ENCODE measurements at places on chromosomes 12 and 14.

DNA sequence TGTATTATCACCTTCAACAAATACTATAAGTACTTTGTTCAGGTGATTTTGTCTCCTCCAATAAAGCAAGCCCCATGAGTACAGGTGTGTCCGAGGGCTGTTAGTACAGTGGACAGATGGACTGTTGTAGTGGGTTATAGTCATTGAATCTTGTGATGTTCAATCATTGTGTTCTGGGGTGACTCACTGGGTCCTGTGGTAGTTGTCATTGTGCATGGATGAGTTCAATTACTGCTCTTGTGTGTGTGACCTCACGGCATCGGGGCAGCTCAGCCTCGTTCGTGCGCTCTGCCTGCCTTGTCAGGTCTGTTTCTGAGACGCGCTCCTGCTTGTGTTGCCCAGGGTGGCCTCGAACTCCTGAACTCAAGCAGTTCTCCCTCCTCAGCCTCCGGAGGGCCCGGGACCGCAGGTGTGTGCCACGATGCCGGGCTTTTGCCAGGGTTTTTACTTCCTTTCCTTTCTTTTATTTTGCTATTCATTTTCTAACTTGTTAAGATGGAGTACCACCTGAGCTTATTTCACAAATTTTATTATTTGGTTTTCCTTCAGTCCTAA is 72.2 kb downstream of the DDX51 start:
- DNase-seq = no peak

DNA sequence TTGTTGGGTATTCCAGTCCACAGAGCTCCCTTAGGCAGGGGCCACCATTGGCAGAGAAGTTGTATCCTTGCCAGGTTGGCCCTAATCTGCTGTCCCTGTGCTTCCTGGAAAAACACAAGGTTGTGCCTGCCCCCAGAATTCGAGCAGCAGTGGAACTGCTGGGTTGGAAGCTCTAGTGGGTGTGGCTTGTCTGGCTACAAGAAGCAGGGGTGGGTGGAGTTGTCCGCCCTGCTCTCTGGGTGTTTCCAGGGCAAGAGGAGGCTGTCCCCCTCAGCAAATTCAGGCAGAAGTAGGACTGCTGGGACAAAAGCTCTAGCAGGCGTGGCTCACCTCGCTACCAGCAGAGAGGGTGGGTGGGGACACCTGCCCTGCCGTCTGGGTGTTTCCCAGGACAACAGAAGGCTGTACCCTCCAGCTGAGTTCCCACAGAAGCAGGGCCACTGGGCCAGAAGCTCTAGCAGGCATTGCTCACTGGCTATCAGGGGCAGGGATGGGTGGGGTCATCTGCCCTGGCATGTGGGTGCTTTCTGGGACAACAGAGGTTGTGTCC is 72.8 kb upstream of the NPAS3 start:
- no peak for DNase-seq

DNA sequence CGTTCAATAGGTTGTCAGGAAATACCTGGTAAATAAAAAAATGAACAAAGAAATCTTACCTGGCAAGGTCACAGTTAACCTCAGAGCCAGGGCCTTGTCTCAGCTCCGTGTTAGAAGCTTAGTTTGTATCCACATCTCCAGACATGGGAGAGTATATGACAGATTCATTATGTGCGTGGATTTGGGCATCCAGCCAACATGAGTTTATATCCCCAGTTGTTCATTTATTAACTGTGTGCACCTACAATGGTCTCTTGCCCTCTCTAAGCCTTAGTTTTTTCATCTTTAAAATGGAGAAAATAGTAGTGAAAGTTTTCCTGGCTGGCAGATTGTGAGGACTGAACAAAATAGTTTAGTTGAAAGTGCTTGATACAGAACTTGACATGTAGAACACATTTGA is 437.8 kb downstream of the NPAS3 start:
- DNase-seq = no peak

DNA sequence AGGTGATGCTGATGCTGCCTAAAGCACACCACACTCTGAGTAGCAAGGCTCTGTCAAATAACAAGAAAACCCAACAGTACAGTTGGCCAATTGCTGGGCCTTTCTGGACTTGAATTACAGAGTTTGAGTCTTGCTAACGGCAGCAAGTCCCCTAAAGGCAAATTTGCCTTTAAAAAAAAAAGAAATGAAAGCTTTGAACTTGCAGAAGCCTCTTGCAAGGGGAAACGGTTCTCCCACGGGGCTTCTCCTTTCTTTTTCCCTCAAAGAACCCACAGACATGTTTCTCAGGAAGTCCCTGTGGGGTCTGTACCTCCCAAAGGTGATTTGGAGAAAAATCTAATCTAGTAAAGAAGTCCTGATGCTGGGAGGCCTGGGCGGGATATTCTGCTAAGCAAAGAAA is 191.3 kb upstream of the MYL2 start:
- DNase-seq = no peak

DNA sequence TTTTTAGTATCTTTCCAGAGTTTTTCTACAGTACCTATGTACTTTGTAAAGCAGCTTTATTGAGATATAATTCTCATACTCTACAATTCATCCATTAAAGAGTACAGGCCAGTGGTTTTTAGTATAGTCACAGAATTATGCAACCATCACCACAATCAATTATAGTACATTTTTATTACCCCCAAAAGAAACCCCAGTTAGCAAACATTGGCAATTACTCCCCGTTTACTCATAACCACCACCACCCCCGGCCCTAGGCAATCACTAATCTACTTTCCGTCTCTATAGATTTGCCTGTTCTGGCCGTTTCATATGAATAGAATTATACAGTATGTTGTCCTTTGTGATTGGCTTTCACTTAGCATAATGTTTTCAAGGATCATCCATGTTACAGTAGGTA is 119.8 kb downstream of the KICS2 start:
- DNase-seq = no peak

- DNase-seq = no peak
Measured at GRCh38 chr14:49988080-49988990, 95.5 kb downstream of the ARF6 start.

- DNase-seq = no peak
Measured at GRCh38 chr12:78293059-78293686, 462.5 kb downstream of the NAV3 start.

- no peak for DNase-seq
Measured at GRCh38 chr14:88668448-88669116, 105.7 kb downstream of the ZC3H14 start.

DNA sequence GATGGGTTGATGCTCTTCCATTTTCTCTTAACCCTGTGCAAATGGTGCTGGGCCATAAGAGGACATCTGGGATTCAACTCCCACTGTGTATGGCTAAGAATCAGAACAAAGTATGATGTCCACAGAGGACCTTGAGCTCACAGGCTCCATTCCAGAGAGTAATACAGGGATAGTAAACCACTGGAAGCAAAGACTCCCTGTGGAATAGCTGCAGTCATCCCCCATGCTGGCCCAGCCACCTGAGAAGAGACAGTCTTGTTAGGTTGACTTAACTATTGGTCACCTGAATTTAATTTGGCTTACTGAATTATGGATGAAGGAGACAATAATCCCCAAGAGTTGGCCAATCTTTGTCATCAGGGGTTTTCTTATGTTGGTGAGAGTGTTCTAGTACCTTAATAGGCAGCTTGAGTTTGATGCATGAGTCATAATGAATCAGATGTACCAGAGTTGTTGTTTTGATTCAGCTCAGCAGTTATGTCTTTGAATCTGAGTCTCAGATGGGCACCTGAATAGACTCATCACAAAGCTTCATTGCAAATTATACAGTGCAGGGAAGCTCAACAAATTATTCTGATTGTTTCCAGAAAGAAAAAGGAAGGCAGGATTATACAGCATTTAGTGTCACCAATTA is 122.7 kb downstream of the SSPN start:
- DNase-seq = no peak

GRCh38 chr12:47184813-47185212 is 105.1 kb upstream of the AMIGO2 start:
- no peak for DNase-seq

DNA sequence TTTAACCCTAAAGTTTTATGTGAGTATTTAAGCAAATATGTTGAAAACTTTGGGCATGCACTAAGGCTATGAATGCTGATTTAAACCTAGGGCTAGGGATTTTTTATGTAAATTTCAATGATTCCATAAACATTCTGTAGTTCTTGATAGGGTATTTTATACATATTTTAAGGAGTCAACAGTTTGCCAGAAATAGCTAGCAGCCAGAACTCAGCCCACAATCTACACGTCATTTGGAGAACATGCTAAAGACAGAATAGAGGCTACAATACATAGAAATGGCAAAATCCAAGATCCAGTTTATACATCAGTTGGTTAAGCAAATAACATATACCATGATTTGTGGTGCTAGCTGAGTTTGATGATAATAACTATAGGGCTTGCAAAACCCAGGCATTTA is 184.7 kb downstream of the TMEM117 start:
- no peak for DNase-seq

GRCh38 chr14:105249182-105250007 is 1.1 kb downstream of the BTBD6 start:
- no peak for DNase-seq

- no peak for DNase-seq
Measured at GRCh38 chr12:34257093-34257492, 234.8 kb downstream of the ALG10 start.

DNA sequence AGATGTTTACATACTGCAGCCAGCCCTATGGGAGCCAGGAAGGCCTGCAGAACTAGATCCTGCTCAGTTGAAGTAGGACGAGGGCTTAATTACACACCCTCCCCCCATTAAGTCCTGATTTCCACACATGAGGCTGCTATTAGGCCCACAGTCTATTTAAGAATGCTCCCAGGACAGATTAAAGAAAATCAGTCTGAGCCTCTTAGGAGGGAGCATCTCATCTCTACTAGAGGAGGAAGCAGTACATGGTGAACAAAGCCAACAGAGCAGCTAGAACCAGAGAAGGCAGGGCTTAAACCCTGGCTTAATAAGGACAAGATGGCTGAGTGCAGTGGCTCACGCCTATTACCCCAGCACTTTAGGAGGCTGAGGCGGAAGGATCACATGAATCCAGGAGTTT is 55.8 kb upstream of the ARHGAP5 start:
- DNase-seq = no peak

- no peak for DNase-seq
Measured at GRCh38 chr14:91318911-91319310, 74.4 kb upstream of the GPR68 start.

DNA sequence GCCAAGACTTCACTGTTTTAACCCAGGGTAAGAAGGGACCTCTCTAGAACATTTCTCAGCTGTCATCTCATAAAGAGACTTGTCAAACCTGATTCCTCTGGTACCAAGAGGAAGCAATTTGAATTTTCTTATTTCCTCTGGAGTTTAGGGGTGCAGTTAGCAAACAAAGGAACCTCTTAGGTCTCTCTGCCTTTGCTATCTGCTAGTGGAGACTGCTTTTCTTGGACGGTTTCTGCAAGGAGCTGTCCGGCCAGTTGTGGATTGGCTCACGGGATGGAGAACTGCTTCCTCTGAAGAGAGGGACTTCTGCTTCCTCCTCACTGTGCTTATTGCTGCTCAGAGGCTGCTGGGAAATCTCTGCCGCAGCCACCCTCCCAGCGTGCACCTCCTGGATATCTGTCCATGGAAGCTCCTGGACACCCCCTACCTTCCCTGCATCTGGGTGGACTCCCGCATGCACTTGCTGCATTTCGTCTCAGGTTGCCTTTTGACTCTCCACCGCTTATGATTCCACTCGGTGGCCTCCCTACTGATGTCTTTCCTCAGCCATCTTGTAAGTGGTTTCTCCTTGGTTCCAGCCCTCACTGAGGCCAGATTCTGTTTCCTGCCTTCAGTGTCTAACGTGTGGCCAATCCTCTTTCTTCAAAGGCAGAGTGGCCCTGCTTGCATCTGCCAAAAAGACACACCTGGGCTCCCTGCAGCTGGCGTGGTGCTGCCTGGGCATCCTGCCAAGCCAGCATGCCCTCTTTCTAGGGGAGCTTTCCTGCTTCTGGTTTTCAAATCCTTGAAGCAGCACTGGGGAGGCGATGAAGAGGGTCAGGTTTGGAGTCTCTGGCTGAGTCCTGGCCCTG is 187.3 kb downstream of the CHST11 start:
- peak; percentile 6 for DNase-seq

DNA sequence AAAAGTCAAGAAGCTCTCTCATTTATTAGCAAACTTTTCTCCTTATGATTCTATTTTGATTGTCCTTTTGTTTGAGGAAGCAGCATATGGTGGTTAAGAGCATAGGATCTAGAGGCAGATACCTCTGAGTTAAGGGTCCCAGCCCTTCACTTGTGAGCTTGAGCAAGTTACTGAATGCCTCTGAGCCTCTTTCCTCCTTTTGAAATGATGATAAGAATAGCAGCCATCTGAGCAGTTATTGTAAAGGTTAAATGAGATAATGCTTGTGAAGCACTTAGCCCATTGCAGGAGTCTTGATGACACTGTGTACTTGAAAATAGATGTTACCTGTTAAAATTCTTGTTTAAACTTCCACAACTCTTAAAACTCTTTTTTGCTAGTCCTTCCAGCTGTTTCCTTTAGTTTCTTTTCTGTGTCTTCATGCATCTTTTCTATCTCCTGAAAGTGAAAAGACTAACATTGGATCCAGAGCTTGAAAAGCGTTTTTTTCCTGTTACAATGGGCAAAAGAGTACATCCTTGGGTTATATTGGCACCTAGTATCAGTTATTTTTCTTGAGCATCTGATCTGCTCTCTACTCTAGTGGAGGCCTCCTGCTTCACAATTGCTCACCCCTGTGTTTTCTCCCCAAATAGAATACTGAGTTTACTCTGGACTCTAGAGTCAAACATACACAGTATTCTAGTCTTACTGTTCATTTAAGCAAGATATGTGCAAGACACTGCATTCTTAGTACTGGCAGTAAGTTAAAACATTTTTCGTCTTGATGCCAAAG is 3.1 kb downstream of the HIF1A start:
- no peak for DNase-seq

- DNase-seq = no peak
Measured at GRCh38 chr12:120677765-120678473, 9.0 kb upstream of the MLEC start.
